NCI-H1436 treated with DMSO at 0.1 percent for 48 hours (cell line): ENCODE measurements at places on chromosomes 16 and 17.

GRCh38 chr17:77117415-77117814 is 23.4 kb upstream of the SEC14L1 start:
- DNase-seq: no peak

GRCh38 chr16:10865991-10866966 is 10.7 kb upstream of the CIITA start:
- no peak for DNase-seq

- peak; percentile 64 for DNase-seq
Measured at GRCh38 chr17:60594734-60595133, 5.3 kb upstream of the PPM1D start.

DNA sequence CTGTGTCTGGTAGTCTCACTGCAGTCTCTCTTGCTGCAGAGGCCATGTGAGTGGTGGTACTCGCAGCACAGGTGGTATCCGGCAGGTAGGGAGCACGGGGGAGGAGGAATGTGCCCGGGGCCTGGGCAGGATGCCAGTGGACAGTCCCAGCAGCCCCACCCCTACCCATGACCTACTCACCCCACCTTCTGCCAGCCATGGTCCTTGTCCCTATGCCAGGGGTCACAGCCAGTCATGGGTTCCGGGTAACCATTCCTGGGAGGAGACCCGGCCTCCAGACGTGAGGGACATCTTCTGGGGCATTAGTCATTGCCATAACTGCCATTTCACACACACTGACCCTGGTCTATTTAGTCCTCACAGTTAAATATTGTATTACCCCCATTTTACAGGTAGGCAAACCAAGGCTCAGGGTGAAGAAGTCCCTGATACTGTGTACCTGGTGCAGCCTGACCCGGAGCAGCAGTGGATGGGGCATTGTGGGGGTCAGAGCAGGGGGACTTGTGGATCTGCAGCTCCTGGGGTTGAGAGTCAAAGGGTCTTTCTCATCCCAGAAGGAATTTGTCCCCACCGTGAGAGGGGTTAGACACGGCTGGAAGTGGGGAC is 58.8 kb upstream of the TAC4 start:
- no peak for DNase-seq

DNA sequence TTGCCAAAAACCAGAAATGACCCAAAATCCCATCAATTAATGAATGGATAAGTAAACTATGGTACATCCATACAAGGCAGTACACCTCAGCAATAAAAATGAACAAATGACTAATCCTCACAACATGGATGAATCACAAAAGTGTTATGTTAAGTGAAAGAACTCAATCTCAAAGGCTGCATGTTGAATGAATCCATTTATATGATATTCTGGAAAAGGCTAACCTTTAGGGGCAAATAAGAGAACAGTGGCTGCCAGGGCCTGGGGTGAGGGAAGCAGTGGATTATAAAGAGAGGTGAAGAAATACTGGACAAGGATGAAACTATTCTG is 46.1 kb upstream of the MSI2 start:
- no peak for DNase-seq

- no peak for DNase-seq
Measured at GRCh38 chr16:4660454-4661007, 32.8 kb upstream of the NUDT16L1 start.

DNA sequence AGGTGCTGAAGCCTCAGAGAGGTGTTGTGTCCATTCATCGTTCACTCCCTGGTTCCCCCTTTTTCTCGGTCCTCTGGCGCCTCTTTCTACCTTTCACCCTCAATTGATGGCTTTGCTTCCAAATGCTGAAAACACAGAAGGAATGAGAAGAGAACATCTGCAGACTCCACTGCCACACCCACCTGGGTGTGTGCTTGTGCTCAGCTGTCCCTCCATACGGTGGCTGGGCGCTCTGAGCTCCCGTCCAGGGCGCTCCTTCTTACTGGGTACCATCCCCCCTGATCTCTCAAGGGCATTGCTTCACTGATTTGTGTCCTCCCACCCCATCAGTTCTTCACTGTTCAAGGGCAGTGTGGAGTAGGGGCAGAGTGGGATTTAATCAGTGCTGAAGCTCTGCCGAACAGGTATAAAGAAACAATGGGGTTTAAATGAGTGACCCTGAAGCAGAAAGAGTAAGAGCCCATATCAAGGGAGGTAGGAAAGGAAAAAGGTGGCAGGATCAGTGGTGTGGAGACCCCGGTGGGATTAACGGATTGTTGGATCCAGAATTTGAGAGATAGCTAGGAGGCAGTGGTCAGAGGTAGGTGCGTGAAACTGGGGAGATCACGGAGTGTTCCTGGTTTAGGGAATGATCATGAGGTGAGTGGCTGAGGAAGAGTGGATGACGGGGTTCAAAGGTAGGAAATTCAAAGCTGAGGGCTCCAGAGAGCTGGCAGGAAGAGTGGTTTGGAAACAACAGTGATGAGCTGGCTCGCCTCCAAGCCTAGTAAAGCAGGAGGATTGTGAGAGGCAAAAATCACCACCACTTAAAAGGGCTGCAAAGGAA is 40.8 kb downstream of the MRTFB start:
- DNase-seq: no peak

DNA sequence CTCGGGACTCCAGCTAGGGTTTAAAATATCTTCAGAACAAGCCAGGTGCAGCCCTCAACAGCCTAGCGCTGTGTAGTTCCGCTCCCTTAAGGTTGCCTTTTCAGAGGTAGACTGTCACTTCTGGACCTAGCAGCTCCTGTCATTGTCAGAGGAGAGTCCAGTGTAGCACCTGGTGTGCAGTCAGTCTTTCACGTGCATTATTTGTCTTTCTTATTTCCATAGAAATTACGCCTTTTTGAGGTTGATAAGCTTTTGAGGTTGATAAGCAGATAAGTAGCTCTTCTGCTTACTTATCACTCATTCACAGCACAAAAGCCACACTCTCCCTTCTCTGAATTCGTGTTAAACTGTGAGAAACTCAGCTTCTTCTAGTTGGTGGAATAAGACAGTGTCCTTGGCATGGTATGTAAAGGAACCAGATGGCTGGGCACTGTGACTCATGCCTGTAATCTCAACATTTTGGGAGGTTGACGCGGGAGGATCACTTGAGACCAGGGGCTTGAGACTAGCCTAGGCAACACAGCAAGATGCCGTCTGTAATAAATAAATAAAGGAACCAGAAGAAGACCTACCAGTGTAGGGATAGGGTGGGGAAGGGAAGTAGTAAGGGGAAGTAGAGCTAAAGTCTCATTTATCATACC is 10.2 kb downstream of the EEF2K start:
- DNase-seq: no peak

- DNase-seq: no peak
Measured at GRCh38 chr17:49618028-49618611, 42.4 kb downstream of the NXPH3 start.

- no peak for DNase-seq
Measured at GRCh38 chr16:5449901-5450300, 352.3 kb upstream of the EEF2KMT start.
